Stimulated activated CD8-positive, alpha-beta memory T cell treated with anti-CD3 and anti-CD28 coated beads, Interleukin-4, amount 100 ng/mL, for 4 hours (primary cell): ENCODE measurements at places on chromosomes 3 and 15.
A peak's percentile ranks its signal among the peaks of the same experiment; 100 is the strongest.

GRCh38 chr3:38563070-38563885 is 67.1 kb downstream of the EXOG start:
- no peak for DNase-seq

DNA sequence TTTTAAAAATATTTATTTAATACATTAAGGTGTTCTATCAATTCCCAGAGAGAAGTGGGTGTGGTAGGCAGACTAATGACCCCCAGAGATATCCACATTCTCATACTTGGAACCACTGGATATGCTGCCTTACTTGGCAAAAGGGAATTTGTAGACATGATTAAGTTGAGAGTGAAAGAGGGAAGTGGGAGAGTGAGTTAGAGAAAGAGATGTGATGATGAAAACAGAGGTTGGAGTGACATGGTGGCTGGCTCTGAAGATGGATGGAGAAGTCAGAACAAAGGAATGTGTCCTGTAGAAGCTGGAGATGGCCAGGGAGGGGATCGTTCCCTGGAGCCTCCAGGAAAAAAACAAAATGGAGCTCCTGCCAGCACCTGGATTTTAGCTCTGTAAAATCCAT is 32.0 kb downstream of the TNFAIP8L3 start:
- DNase-seq: no peak

DNA sequence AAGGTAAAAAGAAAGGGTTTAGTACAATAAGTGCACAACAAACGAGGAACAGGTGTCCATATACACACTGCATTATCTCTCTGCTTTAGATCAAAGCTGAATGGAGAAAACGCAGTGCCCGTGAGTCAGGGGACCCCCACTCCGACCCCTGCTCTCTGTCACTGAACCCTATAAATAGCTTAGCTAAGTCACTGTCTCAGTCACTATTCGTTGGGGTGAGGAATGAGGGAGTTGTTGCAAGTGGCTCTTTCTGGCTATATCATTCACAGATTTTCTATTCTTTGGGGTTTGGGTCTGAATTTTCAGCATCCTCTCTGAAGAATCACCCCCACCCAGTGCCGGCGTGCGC is 458 bp upstream of the STAC start:
- no peak for DNase-seq

DNA sequence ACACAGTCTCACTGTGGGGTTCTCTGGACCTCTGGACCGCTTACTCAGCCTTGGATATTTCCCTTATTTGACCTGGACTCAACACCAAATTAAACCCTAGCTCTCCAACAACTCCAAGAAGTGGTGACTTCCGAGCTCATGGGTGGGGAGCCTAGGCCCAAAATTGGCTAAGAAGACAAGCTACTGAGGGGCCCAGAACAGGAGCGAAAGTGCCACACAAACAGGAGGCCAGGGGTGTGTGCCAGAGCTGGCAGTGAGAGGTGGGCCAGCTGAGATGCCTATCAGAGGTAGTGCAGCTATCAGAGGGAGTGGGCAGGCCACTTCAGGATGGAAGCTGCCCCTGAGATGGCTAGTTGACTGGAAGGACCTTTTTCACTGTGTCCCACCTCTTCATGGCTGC is 151.1 kb upstream of the PRR20G start:
- DNase-seq: no peak

DNA sequence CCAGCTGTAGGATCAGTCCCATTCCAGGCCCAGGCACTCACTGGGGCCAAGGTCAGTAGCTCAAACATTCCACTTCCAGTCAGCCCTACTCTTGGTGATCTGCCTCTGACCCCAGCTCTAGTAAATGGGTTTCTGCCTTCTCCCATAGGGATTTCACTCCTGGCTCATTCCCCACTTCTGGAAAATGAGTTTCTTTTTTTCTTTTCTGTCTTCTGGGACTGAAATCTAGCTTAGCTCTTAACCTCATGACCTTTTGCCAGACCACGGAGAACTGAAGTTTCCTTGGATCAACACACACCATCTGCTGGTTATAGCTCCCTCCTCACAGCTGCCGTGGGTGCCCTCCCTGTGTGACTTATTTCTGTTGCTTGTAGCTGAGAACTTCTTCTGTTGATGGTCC is 21.3 kb downstream of the MME start:
- DNase-seq: no peak

- peak; percentile 83 for DNase-seq
Observed at GRCh38 chr15:69729167-69729748, 276.6 kb downstream of the RPLP1 start.

DNA sequence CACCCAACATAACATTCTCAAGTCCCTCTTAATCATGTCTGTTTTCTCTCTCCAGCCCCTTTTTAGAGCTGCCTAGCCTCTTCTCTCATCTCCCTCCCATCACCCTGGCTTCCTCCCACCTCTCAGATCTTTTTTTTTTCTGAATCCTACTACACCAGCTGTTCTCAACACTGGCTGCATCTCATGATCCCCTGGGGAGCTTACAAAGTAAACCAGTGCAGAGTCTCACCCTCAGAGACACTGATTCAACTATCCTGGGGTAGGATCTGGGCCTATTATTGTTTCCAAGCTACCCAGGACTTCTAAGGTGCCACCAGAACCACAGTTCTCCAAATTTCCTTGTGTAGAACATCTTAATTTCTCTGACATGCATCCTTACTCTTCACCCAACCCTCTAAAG is 50.3 kb upstream of the ACAN start:
- no peak for DNase-seq

DNA sequence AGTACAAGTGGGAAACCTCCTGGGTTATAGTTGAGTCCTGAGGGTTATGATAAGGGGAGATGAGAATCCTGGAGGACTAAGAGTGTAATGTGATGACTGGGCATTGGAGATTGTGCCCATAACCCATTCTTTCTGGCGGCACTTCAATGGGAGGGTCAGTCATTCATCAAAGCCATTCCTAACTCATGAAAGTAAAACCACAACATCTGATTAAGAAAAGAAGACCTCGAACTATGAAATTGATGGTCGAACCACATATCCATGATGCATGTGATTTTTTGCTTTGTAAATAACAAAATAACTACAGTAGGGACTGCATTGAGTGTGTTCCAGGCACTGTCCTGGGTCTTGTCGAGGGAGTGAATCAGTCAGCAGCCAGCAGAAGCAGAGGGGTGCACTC is 215.1 kb downstream of the SHQ1 start:
- DNase-seq: no peak

GRCh38 chr15:51121631-51122225 is 27.0 kb upstream of the TNFAIP8L3 start:
- DNase-seq: no peak

DNA sequence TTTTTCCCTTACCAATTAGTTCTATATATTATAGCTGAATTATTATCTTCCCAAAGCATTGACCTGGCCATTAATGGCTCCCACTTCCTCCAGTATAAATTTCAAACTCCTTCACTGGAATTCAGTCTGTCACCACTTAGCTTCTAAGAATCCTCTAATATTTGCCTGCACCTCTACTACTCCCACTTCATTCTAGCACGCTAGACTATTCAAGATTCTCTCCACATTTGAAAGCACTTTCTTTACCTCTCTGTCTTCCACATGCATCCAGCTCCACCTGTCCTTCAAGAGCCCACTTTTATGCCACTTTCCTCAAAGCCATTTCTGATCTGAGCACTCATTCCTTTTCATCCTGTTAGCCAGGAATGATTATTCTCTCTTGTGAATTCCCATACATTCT is 15.0 kb downstream of the SENP8 start:
- DNase-seq: no peak

- DNase-seq: no peak
Observed at GRCh38 chr3:52402101-52402521, 42.8 kb downstream of the SEMA3G start.

DNA sequence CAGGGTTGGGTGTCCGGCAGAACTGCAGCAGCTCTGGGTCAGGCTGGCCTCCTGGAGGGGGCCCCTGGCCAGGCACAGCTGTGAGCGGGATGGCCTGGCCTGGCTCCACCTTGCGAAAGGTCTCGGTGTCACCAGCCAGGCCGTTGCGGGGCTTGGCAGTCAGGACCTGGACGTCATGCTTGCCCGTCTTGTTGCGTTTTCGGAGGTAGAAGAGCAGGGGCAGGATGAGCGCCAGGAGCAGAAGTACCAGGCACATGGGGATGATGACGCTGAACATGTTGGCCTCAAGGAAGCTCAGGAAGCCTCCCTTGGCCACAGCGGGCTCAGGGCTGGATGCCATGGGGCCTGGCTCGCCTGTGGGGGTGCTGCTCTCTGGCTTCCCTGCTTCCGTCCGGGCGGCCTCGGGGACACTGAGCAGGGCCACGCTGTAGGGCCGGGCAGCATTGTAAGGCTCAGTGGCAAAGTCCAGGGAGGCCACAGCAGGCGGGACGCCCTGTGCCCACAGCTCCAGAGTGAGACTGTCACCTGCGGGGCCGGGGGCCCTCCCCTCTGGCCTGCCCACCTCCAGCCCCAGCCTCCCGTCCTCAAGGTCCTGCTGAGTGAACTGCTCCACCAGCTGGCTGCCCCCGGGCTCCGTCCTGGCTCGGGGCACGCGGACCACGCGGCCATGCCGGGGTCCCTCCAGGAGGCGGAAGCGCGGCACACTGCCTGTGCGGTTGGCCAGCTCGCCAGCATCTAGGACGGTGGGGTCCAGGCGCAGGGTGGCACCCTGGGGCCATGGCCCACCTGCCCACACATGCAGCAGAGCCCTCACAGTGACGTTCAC is 28.1 kb downstream of the SNX33 start:
- no peak for DNase-seq

DNA sequence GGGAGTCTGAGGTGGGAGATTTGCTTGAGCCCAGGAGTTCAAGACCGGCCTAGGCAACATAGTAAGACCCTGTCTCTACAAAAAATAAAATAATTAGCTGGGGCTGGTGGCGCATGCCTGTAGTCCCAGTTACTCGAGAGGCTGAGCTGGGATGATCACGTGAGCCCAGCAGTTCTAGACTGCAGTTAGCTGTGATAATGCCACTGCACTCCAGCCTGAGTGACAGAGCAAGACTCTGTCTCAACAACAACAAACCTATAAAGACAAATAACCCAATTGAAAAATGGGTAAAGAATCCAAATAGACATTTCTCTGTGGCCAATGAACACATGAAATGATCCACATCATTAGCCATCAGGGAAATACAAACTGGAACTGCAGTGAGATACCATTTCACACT is 1.1 kb upstream of the RPL32 start:
- DNase-seq: no peak

GRCh38 chr15:39200586-39200985 is 380.3 kb upstream of the THBS1 start:
- no peak for DNase-seq

GRCh38 chr3:118408431-118408830 is 626.2 kb downstream of the IGSF11 start:
- DNase-seq: no peak

DNA sequence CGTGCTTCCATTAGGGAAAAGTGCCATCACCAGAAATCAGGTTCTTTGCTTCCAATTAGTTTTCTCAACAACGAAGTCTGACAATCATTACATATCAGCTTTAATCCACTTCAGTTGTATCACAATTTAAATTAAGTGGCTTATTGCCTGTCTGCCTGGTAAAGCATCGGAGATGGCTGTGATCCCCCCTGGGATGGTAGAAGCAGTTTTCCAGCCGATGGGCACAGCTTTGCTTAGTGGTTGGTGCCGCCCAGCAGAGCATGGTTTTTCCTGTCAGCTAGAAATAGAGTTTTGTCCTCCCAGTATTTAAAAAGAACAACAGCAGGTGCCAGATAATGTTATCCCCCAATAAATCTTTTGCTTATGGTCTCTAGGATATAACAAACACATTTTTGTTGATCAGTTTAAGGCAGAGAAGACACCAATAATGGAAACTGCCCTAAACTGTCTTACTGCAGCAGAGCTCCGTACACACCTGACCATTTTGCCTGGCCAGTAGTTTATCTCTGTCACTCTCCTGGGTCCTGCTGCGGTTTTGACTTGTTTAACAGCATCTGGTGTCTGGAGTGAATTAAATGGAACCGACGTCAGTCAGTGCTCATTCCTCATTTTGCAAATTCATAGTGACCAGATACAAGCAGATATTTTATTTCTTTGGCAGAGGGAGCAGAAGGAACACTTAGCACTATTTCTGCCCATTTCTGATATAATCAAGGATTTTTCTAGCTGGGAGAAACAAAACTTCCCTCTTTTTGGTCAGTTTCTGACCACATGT is 79.1 kb downstream of the SLC49A4 start:
- DNase-seq: no peak

DNA sequence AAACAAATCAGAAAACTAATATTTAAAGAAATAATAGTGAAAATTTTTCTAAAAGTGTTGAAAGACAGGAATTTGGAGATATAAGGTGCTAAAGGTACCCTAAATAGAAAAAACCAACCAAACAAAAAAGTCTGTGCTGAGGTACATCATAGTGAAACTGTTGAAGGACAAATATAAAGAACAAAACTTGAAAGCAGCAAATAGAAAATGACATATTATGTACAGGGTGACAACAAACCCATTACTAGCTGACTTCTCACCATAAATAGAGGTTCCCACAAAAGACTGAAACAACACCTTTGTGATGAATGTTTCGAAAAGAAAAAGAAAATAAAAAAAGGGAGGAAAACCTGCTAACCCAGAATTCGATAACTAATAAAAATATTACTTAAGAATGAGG is 502.5 kb upstream of the NECTIN3 start:
- DNase-seq: no peak

GRCh38 chr3:33044676-33045075 is 52.3 kb downstream of the GLB1 start:
- DNase-seq: no peak

- DNase-seq: no peak
Observed at GRCh38 chr3:67289626-67290025, 291.5 kb downstream of the KBTBD8 start.

GRCh38 chr15:94225616-94226015 is 5.7 kb upstream of the MCTP2 start:
- DNase-seq: no peak

DNA sequence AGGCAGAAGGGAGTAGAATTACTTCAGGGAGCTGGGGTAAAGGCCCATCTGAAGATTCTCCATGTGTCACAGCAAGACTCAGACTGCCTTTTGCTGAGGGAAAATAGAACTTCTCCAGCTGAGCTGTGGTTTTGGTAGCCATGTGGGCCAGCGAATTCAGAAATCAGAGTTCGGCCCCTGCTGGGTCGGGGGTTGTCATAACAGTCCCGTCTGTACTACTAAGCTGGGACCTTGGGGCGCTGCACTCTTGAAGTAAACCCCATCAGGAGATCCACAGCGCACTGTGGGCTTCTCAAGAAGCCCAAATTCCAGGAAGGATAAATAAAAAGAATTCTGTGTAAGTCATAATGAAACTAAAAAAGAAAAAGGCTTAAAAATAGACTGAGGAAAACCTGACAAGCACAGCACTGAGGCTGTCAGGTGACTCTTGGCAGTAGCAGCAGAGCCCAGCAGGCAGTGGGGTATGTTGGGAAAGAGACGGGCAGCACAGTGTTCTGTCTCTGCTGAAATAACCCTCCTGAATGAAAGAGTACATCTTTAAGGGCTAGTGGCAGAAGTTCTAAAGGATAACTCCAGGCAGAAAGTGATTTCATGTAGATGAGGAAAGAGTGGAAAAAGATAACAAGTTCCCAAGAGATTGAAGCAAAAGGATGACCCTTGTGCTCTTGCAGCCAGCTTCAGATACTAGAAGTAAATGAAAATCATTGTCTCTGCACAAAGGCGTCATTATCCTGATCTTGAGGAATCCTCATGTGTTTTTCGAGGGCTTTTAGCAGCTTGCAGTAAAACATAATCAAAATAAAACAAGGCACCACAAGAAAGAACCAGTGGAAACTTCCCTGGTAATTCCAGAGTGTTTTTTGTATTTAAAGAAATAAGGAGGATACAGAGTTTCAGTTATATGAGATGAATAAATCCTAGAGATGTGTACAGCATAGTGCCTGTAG is 74.5 kb downstream of the RAB7A start:
- no peak for DNase-seq
